Cardiac muscle cell (in vitro differentiated cells and primary cell): ENCODE measurements at places on chromosomes 7 and 10.

GRCh38 chr7:114008696-114009095 lies 89.9 kb upstream of the PPP1R3A start:
- no peak for DNase-seq

GRCh38 chr7:133961724-133962123 lies 165.4 kb upstream of the LRGUK start:
- DNase-seq = no peak

DNA sequence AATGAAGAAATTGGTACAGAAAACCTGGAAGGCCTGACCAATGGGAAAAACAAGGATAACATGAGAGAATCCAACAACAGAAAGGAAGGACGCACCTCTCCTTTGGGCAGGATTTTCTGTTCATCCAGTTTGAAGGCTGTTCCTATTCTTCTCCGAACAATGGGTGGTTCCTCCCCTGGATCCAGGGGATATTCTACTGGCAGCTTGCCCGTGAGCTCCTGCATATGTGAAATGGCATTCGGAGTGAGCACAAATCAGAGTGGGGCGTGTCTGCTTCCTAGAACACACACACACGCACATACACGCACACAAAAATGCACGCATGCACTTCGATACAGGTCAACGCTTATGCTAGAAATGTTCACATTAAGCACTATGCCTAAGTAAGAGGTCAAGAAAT lies 83.5 kb downstream of the PRPF18 start:
- DNase-seq = no peak

- no peak for DNase-seq
These were observed 13.8 kb upstream of the MPP7 start for GRCh38 chr10:28316696-28317095.

DNA sequence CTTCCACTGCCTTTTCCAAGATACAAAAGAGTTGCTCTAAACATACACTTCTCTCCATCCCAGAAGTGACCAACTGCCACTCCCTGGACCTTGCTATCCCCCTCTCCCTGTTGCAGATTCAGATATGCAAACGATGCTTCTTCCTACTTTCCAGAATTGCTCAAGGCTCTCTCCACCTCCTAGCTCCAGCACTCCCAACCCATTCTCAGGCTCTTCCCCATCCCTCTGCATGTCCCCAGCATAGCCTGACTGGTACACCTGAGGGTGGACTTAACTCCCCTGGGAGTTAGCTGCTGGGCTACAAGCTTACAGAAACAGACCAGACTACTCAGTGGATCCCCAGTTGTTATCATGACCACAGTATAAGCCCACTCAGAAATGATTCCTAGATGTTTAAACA lies 27.6 kb downstream of the MKRN1 start:
- no peak for DNase-seq

DNA sequence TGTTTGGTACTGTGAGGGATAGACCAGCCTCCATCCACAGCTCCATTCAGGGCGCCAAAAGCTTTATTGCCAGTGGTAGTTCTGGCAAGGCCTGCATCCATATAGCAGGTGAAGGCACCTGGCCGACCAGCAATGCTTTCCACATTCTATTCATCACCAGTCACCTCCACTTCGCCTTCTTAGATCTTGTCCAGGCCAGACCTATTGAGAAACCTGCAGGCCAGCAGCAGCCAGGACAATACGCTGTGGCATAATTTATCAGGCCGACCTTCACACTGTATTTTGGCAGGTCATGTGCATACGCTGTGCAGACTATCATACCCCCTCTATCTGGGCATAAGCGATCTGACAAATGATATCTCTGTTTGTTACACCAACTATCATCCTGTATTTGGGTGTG lies 15.2 kb upstream of the KNDC1 start:
- DNase-seq = no peak

GRCh38 chr10:49184642-49185111 lies 3.5 kb downstream of the TMEM273 start:
- no peak for DNase-seq

DNA sequence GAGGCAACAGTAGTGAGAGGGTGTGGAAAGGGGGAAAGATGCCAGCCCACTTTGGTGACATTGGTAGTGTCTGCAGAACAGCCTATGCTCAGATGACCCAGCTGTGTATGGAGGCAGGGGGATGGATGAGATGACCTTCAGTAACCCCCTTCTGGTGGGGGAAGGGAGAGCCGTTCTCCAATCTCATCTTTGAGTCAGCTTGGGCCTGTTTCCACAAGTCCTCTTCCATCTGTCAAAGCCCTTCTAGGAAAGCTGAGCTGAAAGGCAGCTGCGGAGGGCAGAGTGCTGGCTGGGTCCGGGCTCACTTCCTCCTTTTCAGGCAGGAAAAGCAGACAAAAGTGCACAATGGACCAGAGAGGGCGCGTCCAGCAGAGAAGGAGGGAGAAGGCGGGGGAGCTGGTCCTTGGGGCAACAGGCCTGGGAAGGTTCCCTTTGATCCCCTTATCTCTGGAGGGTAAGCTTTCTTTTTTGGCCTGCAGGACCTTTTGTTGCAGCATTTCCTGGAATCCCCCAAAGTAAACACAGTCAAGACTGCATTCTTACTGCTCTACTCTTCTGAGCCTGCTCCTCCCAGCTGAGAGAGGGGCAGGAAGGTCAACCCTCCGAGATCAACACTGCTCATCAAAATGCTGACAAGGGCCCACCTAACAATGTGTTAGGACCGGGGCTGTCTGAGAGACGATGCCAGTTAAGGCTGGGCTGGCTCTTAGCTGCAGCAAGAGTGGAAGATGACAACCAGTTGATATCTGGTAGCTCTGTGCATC lies 1.2 kb upstream of the LRMDA start:
- no peak for DNase-seq

- no peak for DNase-seq
These were observed 341.7 kb upstream of the SMIM30 start for GRCh38 chr7:113460067-113460466.

- DNase-seq = peak; percentile 14
These were observed 9.7 kb downstream of the TACR2 start for GRCh38 chr10:69406816-69407580.

DNA sequence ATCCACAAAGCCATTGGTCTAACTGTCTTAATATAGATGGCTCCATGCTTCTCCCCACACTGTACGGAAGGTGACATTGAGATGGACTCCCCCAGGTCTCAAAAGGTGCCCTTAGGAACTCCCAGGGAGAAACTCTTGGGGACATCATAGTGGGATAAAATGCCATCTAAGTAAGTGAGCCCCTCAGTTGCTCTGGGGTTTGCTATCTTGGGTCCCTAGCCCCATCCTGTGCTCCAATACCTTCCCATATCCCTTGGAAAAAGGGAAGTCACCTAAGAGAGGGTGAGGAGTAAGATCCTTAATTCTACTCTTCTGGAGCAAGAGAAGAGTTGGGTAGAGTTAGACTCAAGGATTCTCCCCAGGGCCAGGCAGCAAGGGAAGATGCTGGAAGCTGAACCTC lies 7.9 kb downstream of the PRRT4 start:
- DNase-seq = no peak

GRCh38 chr7:2527505-2528467 lies 8.2 kb downstream of the LFNG start:
- DNase-seq = peak; percentile 49

DNA sequence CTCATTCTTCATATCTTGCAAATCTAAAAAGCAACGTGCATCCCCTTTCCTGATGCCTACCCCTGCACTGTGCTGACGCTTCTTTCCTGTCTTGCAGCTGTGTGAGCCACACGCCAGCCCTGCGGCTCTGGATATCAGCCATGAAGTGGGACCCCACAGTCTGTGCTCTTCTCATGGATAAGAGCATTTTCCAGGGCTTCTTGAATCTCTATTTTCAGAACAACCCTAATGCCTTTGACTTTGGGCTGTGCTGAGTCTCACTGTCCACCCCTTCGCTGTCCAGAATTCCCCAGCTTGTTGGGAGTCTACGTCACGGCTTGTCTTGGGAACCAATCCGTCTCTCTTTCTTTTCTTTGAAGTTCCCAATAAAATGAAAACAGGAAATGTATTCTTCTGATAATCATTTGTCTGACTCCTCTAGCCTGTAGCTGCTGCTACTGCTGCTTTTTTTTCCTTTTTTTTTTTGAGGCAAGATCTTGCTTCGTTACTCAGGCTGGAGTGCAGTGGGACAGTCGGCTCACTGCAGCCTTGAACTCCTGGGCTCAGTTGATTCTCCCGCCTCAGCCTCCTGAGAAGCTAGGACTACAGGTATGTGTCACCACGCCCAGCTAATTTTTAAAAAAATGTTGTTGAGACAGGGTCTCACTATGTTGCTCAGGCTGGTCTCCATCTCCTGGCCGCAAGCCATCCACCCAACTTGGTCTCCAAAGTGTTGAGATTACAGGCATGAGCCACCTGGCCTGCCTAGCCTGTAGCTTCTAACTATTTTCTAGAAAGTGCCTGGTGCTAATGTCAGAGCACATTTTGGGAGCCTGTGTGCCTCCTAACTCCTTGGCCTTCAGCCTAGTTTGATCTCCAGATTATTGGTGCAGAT lies 30.3 kb downstream of the GSTO2 start:
- DNase-seq = no peak

- no peak for DNase-seq
These were observed 56.5 kb downstream of the COL13A1 start for GRCh38 chr10:69858201-69858600.

DNA sequence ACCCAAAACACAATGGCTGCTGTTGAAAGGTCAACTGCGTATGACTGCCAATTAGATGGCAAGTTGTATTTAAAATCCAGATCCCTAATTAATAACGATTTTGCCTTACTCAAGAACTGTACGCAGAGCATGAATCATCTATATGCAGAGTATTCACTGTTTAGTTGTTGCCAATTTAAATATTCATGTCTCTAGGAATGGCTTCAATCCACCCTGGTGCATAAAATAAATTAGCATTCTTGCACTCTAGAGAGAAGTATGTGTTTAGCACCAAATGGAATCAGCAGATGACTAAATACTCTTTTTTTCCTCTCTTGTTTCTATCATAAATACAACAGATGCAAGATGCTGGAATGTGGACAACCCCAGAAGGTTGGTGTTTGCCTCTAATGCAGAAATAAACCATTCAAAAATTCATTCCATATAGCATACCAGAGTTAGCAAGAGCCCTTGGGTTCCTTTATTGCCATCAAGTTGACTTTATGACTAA lies 320.3 kb downstream of the LRRTM3 start:
- no peak for DNase-seq

DNA sequence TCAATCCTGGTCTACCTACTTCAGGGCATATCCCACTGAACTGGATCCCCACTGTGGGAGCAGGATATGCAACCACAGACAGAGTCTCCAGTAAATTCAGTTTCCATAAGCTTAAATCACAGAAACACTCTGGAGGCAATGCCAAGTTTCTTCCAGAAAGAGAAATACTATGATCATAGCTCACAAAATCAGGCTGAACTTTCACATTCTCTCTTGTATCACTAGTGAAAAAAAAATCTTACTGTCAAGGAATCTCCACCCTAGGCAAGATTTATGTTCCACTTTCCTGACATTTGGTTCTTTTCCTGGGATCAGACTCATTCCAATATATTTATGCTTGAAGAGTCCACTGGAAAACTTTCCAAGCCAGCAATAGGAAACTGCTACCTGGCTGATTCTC lies 749.0 kb downstream of the SUGCT start:
- DNase-seq = no peak

GRCh38 chr7:154837622-154838021 lies 165.3 kb downstream of the PAXIP1 start:
- no peak for DNase-seq

DNA sequence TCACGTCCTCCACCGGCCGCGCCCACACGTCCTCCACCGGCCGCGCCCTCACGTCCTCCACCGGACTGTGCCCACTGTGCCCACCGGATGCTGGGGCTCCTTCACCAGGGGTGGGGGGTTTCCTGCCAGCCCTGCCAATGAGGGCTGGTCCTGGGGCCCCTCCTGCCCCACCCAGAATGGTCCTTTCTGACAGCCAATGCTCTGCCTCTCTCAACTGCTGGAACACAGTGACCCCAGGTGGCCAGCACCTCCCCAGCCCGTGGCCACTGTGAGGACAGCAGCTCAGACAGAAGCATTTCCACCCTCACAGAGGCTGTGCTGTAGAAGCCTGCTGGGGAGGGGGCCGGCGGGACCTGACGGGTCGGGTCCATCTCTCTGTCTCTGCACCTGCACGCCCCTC lies 90.1 kb upstream of the DNAAF5 start:
- DNase-seq = peak; percentile 7

GRCh38 chr10:28077889-28078288 lies 79.0 kb upstream of the ODAD2 start:
- DNase-seq = no peak

GRCh38 chr7:153382641-153383101 lies 623.1 kb downstream of the ACTR3B start:
- DNase-seq = no peak

DNA sequence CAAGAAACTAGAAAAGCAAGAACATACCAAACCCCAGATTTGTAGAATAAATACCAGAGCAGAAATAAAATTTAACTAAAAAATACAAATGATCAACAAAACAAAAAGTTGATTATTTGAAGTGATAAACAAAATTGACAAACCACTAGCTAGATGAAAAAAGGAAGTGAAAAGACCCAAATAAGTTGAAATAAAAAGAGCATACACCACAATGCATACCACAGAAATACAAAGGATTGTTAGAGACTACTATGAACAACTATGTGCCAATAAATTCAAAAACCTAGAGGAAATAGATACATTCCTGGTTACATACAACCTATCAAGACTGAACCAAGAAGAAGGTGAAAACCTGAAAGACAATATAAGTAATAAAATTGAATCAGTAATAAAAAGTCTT lies 333.4 kb downstream of the SH2D4B start:
- DNase-seq = no peak

DNA sequence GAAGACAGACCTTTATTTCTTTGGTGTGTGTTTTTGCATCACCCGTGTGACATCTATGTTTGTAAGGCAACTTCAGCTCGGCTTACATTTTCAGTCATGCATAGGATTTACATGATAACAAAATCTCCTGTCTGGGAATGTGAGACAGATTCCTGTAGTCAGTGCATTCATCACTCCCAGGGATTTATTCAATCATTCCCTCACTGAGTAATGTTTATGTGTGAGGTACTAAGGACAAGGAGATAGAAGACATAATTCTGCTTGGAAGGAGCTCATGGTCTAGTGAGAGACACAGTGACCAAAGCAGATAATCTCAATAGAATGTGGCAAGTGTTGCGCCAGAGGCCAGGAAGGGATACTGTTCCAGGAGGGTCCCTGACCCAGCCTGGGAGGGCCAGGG lies 35.2 kb upstream of the BMPER start:
- no peak for DNase-seq

GRCh38 chr10:118835682-118836326 lies 81.0 kb upstream of the CACUL1 start:
- DNase-seq = no peak

- DNase-seq = peak; percentile 69
These were observed 14.7 kb downstream of the CDNF start for GRCh38 chr10:14822879-14823755.
